ENCODE measurements at places on chromosomes 1 and 21.

DNA sequence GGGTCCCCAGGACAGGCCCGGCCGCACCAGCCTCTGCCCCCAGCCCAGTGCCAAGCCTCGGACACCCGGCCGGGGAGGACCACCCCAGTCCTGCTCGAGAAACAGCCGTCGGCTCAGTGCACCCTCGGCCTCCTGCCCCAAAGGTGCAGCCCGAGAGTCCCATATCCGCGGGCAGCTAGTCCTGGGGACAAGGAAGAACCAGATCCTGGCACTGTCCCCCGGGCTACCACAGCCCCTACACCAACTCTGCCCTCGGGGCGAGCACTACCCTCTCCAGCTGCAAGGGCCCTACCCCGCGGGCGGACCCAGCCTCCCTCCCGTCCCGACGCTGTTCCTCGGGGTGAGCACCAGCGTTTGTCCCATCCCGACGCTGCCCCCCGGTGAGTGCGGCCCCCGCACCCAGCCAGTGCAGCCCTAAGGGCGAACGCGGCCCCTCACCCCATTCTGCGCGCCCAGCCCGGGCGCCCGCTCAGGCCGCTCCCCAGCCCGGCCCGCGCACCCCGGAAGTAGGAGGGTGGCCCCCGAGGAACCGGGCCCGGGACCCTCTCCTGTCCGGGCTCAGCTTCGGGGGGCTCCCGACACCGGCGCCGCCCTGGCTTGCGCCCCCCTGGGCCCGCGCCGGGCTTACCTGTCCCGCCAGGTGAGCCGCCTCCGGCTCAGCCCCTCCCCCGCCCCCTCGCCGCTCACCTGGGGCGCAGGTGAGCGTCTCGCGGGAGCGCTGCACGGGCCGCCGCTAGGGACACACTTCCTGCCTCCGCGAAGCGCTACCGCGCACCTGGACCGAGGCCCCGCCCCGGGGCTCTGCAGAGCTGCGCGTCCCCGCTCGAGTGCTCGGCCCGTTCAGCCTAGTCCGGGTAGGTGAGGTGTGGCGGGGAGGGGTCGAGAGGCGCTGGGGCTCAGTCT is at the start of gene KDF1:
KDF1 (minus strand) TSS at position 747 of the 903 bp plus-strand sequence. CDS start 8,088 bp downstream, outside the sequence.
- DNase-seq: no peak

GRCh38 chr1:184597650-184598357 is 156.9 kb downstream of the EDEM3 start:
- DNase-seq: no peak

DNA sequence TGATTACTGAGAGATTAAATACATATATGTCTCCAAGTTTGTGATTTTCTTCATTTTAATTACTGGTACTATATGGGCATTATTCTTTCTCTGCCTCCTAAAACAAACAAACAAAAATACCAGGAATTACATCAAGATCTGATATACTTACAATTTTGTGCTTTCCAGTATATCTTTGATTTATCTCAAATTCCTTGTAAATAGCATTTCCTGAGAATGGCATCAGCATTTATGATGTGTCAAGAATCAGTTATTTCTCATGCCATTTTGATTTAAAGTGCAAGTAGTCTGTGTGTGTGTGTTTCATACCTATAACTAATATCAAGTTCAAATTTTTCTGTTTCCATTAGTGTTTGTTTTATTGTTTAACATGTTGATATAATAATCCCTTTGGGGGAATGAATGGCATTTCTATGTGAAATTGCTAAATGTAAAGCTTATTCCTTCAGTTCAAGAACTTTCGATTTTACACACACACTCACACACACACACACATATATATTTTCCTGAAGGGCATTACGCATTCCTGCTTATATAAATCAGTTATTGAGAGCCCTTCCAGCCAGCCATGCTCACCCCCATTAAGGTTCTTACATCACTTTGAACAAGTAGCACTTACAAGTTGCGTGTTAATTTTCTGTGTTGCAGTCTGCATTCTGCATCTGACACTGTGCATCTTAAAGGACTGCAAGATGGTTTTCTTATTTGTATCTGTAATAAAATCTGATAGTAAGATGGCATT is 102.7 kb downstream of the NEK7 start:
- no peak for DNase-seq

GRCh38 chr1:169107603-169108208 is 1.2 kb downstream of the ATP1B1 start:
- DNase-seq: peak; percentile 65

DNA sequence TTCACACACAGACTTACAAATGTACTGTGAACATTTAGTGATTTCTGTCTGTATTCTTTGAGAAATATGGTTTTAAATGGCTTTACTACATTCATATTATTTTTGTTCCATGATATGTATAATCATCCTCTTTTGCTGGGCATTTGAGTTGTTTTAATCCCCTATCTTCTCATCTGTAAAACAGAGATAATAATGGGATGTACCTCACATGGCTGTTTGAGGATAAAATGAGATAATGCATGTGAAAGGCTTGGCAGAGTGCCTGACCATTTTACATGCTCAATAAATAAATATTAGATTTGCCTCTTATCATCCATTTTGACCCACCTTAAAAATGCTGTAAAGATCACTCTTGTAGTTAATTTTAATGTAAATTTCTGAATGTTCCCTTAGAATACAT is 197.2 kb downstream of the C1orf94 start:
- no peak for DNase-seq

DNA sequence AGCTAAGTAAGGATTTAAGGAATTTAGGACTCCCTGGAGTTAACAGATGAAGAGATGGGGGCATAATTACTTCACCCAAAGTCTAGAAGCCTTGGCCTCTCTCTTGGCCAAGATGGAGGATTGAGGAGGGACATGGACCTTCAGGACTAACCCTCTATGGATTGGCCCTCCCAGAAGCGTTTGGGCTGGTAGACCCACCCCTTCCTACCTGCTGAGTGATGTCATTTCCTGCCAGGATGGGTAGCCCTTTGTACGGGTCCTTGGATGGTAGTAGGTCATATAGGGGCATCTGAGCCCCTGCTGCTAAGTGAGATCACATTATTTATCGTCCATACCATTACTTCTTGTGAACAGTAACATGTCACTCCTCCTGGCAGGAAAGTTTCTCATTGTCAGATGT is 17.7 kb downstream of the LURAP1 start:
- no peak for DNase-seq

GRCh38 chr1:48848035-48848434 is 71.3 kb upstream of the BEND5 start:
- DNase-seq: no peak

GRCh38 chr1:212980123-212980785 is 29.9 kb downstream of the VASH2 start:
- peak; percentile 85 for DNase-seq

DNA sequence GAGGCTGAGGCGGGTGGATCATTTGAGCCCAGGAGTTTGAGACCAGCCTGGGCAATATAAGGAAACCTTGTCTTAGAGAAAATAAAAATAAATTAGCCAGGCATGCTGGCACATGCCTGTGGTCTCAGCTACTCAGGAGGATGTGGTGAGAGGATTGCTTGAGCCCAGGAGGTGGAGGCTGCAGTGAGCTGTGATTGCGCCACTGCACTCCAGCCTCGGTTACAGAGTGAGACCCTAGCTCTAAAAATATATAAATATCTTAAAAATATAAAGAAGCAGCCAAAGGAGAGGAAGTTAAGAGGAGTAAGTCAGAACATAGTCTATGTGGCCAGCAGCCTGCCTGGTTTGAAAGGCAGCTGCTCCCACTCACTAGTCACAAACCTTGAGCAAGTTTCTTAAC is 4.5 kb upstream of the IL10RB start:
- DNase-seq: peak; percentile 52

DNA sequence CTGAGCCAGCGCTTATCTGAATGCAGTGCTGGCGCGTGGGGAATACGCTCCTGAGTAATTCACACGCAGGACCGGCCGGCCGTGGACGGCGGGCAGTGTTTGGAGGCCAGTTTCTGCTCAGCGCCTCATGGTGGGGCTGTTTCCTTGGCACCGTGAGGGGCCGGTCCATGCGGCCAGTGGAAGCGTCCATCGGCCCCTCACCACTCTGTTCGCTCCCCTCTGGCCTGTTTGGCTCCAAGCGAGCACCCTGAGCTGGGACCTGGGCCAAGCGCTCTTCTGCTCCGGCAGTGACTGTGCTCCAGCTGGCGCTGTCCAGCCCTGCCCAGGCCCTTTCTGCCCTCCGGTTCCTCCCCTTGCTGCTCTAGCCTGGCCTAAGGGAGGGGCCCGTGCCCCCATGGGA is 16.3 kb upstream of the PLCH2 start:
- peak; percentile 12 for DNase-seq

DNA sequence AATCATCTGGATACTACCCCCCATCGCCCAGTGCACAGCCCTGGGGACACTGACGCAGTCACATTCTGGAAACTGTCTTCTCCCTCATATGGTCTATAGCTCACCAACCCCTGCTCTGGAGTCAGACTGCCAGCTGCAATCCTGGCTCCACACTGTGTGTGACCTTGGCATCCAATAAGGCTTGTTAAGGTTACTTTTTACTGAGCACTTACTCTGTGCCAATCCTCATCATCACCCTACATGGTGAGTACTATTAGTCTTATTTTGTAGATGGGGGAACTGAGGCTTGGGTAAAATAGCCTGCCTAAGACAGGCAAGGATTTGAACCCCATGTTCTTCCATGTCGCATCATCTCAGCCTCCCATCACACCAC is 34.9 kb downstream of the AHDC1 start:
- no peak for DNase-seq

DNA sequence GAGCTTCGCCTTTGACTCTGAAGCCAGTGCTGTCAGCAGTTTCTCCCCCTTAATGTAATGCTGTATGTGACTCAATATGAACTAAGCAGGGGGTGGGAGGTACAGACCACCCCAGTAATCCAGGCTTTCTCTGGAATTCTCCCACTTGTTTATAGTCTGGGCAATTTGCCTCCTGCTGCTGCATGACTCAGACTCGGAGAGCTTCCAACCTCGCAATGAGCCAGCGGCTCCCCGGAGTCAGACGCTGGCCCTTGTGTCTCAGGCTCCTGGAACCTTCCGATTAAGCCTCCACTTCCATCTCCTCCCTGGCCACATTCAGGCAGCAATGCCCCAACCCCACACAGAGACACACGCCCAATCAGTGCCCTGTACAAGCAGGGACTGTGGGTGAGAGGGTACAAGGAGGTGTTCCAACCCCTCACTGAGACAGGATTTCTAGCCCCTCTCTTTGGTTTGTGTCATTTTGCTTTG is 471.7 kb upstream of the VAMP3 start:
- peak; percentile 98 for DNase-seq

DNA sequence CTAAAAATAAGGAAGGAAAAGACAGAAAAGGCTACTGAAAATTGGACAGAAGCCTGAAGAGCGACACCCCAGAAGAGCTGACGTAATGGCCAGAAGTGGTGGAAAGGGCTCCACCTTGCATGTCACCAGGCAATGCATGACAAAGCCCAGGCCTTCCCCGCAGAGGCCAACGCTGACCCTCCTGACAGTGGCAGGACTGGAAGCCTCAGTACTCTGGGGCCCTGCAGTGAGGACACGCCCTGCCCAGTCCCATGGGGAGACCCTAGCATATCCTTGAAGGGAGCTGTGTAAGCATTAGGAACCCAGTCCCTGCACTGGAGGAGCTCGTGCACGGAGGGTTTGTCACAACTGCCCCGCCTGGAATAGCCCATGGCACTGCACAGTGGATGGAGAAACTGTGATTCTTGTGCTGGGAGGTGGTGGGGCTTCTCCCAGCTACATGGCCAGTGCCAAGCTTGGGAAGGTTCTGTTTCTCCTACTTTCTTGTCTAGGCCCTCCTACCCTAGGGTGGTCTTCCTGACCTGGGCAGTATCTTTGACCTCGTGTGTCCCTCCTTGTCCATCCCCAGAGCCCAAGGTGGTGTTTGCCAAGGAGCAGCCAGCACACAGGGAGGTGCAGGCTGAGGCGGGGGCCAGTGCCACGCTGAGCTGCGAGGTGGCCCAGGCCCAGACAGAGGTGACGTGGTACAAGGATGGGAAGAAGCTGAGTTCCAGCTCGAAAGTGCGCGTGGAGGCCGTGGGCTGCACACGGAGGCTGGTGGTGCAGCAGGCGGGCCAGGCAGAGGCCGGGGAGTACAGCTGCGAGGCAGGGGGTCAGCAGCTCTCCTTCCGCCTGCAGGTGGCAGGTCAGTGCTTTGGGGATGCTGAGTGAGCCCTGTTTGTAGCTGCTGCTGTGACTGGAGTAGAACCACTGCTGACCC is 60.4 kb downstream of the OBSCN start:
- no peak for DNase-seq

DNA sequence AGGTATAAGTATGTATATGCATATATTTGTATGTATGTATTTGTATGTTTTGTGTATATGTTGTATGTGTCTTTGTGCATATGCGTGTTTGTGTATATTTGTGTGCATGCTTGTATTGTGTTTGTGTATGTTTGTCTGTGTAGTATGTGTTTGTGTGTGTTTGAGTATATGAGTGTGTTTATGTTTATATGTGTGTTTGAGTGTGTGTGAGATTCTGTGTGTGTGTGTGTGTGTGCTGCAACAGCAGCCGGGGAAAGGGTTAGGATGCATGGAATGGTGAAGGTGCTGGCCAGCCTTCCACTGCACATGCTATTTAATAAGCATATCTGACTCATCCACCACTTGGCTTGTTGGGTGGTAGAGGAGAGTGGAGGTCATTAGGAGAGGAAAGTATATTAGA is 46.6 kb upstream of the RAB4A start:
- DNase-seq: peak; percentile 42

- peak; percentile 72 for DNase-seq
Observed at GRCh38 chr1:119046785-119047438, 58.8 kb upstream of the TBX15 start.

GRCh38 chr1:50735443-50735842 is 224.6 kb downstream of the FAF1 start:
- DNase-seq: peak; percentile 3

GRCh38 chr1:18644973-18645746 is 14.5 kb downstream of the PAX7 start:
- DNase-seq: no peak

DNA sequence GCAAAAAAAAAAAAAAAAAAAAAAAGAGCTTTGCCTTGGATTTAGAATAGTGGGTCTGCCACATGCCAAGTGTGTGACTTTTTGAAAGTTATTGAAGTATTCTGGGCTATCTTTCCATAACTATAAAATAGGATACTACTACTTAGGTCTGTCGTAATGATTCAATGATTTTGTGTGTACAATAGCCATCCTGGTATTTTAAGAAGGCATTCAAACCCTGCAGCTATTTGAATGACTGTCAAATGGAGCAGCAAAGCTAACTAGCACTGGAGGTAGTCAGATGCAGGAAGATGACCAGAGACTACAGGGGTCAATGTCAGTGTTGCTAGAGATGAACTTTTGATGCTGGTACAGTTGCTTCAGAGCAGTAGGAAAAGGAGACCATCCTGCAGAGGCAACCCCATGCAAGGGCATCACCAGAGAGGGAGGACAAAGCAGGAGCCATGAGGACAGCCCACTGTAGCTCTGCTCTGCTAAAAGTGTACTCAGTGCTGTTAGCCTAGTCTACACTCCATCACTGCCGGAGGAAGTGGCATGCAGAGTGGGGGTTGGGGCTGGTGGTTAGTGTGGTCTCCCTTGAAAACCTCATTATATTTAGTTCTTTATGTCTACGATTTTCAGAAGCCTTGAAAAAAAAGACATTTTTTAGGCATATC is 29.0 kb downstream of the DUSP10 start:
- no peak for DNase-seq
